ENCODE measurements at places on chromosomes 1 and 21.
A peak's percentile ranks its signal among the peaks of the same experiment; 100 is the strongest.

DNA sequence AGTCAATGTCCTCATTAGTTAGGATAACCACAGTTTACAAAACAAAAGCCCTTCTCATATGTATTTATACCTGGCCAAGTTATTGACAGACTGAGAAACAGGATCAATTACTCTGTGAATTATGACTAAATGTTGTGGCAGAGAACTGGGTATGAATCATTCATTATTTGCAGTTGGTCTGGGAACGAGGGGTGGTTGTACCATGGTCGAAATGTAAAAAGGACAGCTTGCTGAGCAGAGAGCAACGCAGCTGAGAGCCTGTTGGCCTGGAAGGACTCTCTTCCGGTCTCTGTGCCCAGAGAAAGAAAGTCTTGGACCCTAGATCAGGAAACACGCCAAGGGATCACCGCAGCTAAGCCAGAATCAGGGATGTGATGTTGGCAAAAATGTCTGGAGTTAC is 169.6 kb downstream of the DISC1 start:
- DNase-seq = no peak

- DNase-seq = peak; percentile 44
Measured at GRCh38 chr1:181090641-181091126, 2.2 kb downstream of the IER5 start.

GRCh38 chr1:84090447-84091245 is 53.4 kb upstream of the PRKACB start:
- no peak for DNase-seq

- no peak for DNase-seq
Measured at GRCh38 chr21:37921091-37921490, 4.8 kb upstream of the KCNJ6 start.

- DNase-seq = no peak
Measured at GRCh38 chr1:176541663-176542062, 78.7 kb downstream of the PAPPA2 start.

GRCh38 chr21:42401154-42401553 is 2.5 kb upstream of the UBASH3A start:
- DNase-seq = no peak

DNA sequence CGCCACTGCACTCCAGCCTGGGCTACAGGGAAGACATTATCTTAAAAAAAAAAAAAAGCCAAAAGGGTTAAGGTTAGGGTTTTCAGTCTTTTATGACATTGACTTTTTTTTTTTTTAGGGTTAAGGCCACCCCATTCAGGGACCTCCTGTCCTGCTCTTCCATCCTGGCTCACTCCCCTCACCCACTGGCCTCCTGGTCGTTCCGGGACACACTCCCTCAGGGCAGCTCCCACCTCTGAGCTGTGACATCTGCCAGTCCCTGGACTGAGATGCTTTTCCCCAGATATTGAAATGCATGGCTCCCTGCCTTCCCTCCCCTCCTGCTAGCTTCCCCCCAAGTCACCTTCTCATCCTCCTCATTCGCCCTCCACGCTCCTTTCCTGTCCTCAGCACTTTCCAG is 9.6 kb downstream of the PLEKHG5 start:
- DNase-seq = no peak

DNA sequence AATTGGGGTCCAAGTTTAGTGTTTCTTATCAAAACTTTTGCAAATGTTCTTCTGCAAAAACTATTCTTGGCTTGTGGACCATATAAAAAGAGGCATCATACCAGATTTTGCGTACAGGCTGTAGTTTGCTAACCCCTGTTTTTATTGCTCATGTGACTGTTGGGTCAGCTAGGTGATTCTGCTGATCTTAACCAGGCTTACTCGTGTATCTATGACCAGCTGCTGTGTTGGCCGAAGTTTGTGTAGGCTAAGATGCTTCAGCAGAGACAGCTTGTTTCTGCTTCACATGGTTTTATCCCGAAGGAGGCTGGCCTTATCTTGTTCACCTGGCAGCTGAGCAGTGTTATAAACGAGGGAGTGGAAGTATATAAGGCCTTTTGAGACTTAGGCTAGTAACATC is 38.2 kb downstream of the POU2F1 start:
- no peak for DNase-seq

- DNase-seq = no peak
Measured at GRCh38 chr1:205580140-205580922, 51.5 kb downstream of the ELK4 start.

DNA sequence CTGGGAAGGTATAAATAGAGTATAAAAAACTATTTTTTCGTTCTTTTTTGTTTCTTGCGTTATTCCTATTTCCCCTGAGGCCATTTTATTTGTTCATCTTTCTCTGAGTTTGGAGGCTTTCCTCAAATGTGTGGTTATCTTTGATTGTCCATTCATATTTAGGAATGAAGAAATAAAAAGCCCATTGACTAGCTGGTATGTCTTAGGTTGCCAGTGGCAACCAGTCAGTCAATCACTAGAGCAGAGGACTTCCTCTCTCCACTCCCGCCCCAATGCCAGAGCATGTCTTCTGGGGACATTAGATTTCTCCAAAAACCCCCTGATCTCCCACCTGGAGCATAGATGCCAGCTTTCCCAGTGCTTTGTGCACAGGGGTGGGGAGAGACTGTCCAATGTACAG is 20.7 kb upstream of the FOXE3 start:
- no peak for DNase-seq

GRCh38 chr1:154896771-154897286 is 26.7 kb upstream of the KCNN3 start:
- no peak for DNase-seq

DNA sequence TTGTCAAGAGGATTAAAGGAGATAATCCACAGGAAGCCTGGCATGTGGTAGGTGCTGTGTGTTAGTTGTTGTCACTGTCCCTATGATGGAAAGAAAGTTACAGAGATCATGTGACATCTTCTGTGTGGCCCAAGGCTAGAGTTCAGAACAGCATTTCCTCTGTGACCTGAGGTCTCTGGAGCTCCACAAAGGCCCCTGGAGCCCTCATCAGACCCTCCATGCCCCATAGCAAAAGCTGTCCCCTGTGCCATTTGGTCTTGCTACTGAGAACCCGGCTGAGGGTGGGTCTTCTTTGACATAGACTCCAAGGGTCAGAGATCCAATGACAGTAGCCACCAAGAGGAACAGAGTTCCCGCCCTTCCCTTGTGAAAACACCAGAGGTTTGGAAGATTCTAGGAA is 8.1 kb downstream of the CELA2B start:
- DNase-seq = no peak

GRCh38 chr1:68321084-68321685 is 88.9 kb upstream of the WLS start:
- DNase-seq = no peak

DNA sequence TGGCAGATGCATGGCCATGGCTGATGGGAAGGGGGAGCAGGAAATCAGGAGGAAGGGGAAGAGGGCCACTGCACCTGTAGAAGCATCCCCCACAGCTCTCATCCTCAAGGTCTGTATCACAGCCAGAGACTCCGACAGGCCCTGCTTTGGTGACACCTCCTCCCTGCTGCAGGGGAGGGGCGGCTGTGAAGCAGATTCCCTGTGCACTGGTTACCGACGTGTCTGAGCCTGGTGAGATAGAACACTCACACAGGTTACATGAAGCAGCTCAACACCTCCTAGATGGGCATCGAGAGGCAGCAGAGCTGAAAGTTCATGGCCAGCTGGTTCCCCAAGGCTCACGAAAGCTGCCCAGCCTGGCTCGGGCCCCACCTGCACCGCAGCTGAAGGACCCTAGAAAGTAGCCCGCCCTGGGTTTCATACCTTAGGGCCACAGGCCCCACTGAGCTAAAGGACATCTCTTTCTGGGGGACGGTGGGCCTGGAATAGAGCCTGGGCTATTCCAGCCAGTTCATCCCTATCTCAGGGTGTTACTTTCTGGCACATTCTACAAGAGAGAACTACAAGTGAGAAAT is 30.2 kb upstream of the AJAP1 start:
- DNase-seq = no peak

DNA sequence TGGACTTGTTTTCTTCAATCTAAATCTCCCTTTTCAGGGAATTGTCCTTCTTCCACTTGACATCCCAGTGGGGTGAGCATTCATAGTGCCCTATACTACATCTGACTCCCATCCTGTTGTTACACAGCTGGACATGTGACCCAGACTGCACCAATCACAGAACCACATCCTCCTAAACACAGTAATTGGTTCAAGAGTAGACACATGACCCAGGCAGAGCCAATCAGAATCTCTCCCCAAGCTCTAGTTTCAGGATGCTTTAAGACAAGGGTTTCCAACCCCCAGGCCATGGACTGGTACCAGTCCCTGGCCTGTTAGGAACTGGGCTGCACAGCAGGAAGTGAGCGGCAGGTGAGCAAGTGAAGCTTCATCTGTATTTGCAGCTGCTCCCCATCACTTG is 5.6 kb upstream of the DDOST start:
- no peak for DNase-seq

- DNase-seq = no peak
Measured at GRCh38 chr1:10721381-10722321, 74.8 kb downstream of the CASZ1 start.

GRCh38 chr1:229396585-229397206 is 37.2 kb downstream of the ACTA1 start:
- no peak for DNase-seq

GRCh38 chr1:164703960-164704411 is 145.0 kb downstream of the PBX1 start:
- DNase-seq = no peak

GRCh38 chr21:33640697-33641351 is 717 bp downstream of the CRYZL1 start:
- DNase-seq = no peak

DNA sequence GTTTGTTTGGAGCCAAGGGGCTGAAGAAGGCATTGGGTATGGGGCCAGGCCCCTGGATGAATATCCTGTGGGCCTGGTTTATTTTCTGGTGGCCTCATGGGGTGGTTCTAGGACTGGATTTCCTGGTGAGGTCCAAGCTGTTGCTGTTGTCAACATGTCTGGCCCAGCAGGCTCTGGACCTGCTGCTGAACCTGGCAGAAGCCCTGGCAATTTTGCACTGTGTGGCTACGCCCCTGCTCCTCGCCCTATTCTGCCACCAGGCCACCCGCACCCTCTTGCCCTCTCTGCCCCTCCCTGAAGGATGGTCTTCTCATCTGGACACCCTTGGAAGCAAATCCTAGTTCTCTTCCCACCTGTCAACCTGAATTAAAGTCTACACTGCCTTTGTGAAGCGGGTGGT is 1.4 kb downstream of the ACKR1 start:
- DNase-seq = no peak

GRCh38 chr1:173802961-173803360 is 21.5 kb upstream of the DARS2 start:
- DNase-seq = no peak

- DNase-seq = no peak
Measured at GRCh38 chr1:75712306-75712705, 12.2 kb upstream of the ACADM start.

DNA sequence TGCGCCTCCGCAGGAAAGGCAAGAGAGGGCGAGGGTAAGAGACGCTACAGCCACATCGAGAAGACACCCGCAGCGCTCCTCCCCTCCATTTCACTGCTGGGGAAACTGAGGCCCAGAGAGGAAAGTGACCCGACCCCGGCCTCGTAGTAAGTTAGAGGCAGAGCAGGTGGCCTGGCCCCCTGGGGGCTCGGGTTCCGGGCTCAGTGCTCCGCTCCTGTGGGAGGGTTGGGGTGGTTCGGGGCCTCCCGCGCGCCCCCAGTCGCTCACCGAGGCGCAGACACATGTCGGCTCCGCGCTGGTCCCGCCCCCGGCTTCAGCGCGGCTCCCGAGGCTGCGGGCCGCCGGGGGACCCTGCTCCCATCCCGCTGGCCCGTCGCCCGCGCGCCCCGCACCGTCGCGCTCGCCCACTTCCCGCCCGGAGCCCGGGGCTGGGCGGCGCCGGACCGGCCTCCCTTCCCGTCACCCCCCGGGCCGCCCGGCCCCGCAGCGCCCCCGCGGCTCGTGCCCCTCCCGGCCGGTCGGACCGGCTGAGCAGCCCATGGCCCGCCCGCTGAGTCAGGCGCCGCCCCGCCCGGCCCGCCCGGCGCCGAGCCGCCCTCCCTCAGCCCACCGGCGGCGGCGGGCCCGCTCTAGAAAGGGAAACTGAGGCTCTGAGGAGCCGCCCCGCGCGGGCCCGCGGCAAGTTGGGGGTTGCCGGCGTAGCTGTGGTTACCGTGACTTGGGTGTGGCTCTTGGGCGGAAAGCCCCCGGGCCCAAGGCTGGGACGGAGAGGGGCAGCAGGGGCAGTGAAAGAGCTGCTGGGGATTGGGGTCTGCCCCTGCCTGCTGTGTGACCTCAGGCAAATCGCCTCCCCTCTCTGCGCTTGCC is at the start of gene TMEM54:
Gene TMEM54 (minus strand): TSS at position 434 of the 867 bp plus-strand sequence. CDS start 151 bp downstream, at position 283.
- no peak for DNase-seq

DNA sequence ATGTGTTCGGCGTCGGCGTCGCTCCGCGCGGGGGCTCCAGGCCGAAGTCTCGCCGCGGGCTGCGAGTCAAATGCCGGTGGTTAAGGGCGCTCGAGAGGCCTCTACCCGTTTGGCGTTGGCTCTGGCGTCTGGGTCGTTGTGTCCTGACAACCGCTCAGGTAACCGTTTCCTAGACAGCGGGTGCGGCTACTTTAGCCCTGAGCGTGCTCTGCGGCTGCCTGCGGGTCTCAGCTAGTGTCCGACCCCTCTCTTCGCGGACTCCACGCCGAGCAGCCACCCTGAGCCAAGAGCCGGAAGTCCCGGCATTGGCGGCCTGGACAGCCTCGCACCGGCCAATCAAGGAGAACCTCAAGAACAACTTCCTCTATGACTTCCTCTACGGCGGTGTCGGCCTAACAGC is 173.4 kb downstream of the SETD4 start:
- no peak for DNase-seq

GRCh38 chr1:29969576-29969975 is 733.3 kb downstream of the PTPRU start:
- DNase-seq = no peak

DNA sequence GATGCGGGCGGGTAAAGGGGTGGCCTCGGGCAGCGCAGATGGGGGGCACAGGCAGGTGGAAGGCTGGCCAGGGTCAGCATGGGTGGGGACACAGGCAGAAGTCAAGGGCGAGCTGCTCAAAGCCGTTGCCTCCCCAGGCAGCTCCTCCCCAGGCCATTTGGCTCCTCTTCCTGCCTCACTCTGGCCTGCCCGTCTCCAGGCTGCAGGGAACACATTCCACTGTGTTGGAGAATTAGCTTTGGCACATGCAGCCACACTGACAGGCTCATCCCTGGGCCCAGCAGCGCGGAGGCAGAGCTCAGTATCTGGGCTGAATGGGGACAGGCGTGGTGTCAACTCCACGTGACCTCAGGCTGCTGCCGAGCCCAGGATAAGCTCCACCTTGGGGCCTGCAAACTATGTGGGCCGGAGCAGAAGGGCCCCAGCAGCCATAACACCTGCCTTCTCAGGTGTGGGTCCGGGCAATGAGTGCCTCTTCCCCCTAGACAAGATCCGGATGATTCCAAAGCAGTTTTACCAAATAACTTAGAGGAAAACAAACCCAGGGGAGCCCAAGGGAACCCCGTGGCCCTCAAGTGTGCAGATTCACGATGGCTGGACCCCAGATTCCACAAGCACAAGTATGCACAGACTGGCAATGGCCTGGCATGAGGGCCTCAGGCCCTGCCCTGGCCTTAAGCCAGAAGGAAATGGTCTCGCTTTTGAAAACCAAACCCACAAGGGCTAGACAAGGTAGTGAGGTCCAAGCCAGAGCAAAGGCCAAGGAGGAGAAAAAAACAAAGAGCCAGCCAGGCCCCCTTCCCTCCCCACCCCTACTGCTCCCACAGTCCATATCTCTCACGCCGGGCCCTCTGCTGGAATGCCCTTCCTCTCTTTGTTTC is 40.2 kb downstream of the HSPG2 start:
- no peak for DNase-seq

- DNase-seq = no peak
Measured at GRCh38 chr1:63847308-63847910, 73.6 kb downstream of the ROR1 start.
